ENCODE measurements at places on chromosomes 16 and 17. TPM values are rescaled to one million over a fixed set of nuclear protein-coding genes. Genes with fewer than 3 reads are reported as not detected.

PRSS8 gene
- total RNA-seq: not detected

RAMP2 gene
- total RNA-seq: not detected

DNA sequence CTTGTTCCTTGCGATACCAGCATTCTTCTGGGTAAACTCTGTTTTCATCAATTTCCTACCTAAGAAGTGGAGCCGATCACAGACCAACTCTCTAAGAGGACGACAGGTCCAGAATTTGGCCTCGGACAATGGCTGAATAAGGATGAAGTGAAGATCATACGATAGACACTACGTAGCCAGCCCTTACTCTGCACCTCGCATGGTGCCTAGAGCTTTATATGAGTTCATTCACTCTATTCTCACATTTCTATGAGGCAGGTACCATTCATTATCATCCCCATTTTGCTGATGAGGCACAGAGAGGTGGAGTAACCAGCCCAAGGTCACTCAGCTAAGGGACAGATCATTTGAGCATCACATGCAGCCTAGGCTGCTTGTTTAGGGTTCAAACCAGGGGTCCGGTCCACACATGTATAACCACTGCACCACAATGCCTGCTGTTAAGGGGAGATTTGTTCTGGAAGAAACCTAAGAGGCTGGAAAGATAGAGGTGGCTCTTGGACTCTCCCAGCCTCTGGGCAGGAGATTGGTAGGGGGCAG is 78.6 kb downstream of the MYH11 start:
- no peak for DNase-seq

- DNase-seq: no peak
These were observed 13.2 kb downstream of the CD300LG start for GRCh38 chr17:43860077-43860725.

DNA sequence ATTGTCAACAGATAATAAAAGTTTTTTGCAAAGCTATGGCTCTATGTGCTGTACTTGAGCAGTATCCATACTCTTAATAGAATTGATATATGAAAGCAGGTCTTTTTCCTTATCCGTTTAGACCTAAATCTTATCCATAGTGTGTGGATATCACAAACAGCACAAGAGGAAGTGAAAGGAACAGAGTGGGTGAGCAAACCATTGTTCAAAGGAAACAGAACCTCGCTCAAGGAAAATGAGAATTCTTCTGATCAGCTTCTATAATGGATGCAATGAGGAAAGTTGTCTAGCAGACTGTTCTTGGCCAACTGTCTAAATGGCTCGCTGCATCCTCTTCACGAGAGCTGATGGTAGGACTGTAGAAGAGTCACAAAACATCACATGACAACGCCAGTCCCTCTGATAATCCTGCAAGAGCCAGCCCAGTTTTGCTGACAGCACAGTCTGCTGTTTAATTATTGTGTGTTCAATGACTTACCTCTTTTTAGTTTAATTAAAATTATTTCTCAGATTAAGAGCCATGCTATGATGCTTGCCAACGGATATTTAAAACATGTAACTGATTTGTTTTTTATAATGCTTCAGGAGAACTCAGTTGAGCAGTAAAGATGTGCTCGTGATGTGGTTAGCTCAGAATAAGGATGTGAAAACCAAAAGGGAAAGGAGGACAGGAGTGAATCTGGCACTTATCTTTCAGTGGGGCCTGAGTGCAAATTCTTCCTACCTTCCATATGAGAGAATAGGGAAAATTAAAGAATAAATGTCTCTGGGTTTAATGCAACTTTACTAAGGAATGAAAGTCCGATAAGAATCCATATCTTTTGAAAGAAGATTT is 38.5 kb downstream of the WWOX start:
- no peak for DNase-seq

GRCh38 chr17:31404028-31404949 is 12.8 kb downstream of the RAB11FIP4 start:
- DNase-seq: no peak

- no peak for DNase-seq
These were observed 155.1 kb upstream of the CCL2 start for GRCh38 chr17:34099859-34100515.

DNA sequence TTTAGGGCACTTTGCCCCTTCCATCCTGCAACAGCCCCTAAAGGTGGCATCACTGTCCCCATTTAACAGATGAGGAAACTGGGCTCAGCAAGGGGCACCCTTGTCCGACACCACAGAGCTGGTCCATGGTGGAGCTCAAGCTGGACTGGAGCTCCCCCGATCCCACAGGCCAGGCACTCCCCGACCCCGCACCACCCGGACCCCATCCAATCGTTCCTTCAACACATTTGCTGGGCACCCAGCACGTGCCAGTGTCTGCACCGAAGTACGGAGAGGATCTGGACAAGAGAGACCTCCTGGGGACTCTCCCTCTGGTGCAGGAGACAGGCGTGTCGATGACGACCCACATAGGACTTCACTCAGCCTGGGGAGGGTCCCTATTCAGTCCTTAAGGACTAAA is 13.4 kb downstream of the EMC6 start:
- DNase-seq: no peak
